Stimulated activated CD8-positive, alpha-beta memory T cell treated with anti-CD3 and anti-CD28 coated beads, Interleukin-7, amount 100 ng/mL, for 1 hour (primary cell): ENCODE measurements at places on chromosomes 11 and 22.

GRCh38 chr11:113329725-113330124 is 15.3 kb downstream of the TTC12 start:
- DNase-seq = no peak

DNA sequence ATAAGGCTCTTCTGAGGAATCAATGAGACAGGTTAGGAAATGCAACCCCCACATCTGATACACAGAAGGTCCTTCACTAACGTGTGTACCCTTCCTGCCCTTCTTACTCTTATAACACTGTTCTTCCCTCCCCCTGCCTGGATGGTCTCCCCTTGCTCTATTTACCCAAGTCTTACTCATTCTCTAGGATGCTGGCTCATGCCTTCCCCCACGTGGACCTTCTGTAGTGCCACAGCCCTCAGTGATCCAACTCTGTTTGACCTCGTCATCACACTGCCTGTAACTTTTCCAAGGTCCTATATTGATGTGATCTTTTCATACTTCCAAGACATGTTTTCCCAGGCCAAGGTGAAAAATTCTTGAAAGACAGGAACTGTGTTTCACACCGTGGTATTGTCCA is 79.8 kb downstream of the C11orf58 start:
- DNase-seq = no peak

GRCh38 chr11:23315286-23315685 is 455.0 kb upstream of the CCDC179 start:
- DNase-seq = no peak

DNA sequence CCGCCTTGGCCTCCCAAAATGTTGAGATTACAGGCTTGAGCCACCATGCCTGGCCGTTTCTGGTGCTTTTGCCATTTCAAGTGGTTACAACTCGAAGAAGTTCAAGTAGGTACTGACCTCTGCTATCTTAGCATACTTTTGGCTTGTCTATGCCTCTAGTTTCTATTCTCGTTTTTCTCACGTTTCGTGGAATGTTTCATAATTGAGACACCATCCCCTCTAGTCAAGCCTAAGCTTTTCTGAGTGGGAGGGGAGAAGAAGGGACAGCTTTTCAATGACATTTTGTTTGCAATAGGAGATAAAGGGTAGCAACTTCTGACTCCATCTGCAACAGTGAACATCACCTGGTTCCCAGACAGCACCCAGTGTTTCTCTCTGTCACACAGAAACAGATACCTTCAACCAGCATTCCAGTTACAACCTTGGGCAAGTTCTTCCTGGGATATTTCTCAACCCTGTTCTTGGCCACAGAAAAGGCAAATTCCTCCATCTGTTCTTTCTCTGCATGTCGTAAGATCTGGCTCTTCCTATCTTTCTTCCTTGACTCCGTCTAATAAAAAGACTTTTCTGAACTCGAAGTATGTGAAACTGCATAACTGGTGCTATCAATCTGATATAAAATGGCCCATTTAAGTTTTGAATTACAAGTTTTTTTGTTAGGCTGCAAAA is 25.5 kb downstream of the DDI1 start:
- no peak for DNase-seq

- no peak for DNase-seq
Observed at GRCh38 chr22:49725516-49725915, 102.2 kb downstream of the BRD1 start.

GRCh38 chr11:57434640-57435546 is 8.0 kb upstream of the SLC43A3 start:
- DNase-seq = no peak

DNA sequence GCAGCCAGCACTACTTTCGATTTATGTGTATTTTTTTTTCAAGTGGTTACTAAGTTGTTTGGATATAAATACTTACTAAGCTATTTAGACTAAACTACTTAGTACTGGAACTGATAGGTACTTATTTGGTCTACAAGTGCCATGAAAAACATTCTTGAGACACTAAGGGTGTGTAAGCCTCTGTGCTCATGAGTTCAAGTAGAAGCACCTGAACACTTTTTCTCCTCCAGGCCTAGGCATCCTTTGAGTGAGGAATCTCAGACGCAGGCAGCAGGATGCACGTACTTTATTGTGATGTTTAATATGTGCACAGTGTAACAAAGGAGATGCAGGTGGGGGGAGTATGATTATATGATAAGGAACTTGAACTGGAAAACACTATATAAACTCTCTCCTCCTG is 7.8 kb downstream of the TESMIN start:
- DNase-seq = no peak

DNA sequence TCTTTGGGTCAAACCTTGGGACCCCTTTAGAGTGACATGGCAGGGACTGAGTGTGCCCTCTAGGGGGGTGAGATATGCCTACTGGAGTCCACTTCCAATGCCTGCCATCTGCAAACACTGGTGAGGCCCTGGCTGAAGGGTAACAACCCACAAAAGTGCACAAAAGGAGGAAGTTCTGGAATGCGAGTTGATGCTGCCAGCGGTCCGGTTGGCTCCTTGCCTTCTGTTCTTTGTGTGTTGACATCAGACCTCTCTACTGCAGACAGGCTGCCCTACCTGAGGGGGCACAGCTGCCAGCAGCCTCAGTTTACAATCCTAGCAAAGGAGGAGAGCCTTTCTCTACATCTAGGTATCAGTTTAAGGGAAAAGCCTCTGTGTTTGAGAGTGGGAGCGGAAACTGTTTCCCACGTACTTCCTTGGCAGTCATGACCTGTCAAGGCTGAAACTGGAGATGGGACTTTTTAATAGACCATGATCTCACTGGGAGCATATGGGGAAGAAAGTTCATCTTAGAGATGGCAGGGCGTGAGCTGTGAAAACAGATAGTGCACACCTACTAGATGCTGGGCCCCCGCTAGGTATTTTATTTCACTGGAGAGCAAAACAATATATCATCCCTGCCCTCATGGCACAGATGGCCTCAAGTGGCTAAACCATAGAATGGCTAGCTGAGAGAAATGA is 27.2 kb downstream of the BMAL1 start:
- no peak for DNase-seq

DNA sequence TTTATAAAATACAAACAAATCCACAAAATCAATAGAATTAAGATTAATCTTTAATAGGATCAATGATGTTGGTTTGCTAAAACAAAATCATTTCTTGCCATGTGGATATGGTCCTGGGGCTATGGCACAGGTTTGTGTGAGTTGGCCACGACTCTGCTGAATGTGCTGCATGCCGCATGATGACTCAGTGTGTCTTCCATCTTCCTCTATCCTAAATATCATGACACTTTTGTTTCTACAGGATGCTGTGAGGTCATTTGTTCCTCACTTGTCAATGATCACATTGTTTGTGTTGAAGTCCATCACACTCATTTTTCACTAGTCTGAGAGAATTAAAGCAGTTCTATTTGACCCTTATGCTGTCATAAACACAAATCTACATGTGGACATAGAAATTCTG is 167.2 kb upstream of the ZBED5 start:
- DNase-seq = no peak

DNA sequence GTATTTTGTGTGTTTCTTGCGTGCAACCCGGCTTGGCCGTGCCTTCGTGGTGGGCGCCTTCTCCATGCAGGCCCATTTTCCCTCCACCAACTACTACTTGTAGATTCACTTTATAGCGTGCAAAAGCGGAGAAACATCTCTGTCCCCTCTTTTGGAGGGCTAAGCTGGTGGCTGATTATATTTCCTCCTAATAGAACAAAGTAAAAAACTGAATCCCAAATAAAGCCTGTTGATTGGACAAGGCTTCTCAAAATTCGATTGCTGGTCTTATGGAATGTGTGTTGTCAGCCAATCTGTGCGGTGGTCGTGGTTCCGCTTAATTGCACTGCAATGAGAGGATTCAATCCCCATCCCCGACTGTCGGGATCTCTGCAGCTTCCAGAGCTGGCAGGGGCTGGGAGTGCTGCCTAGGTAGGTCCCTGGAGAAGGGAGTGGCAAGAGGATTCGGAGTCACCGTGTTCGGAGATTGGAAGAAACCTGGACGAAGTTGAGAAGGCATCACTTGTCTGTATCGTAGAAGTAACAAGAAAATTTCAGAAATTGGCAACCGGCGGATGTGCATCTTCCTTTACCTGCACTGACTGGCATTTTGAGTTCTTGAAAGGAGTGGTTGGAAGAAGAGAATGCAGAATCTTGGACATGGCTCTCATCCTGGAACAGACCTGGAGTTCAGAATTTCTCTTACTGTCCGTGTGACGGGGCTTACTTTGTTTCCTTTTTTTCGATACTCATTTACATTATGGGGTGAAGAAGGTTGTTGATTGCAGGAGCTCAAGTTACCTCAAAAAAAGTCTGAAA is 1.1 kb downstream of the HMGXB4 start:
- DNase-seq = no peak

GRCh38 chr11:22193348-22194051 is 615 bp downstream of the ANO5 start:
- DNase-seq = no peak

DNA sequence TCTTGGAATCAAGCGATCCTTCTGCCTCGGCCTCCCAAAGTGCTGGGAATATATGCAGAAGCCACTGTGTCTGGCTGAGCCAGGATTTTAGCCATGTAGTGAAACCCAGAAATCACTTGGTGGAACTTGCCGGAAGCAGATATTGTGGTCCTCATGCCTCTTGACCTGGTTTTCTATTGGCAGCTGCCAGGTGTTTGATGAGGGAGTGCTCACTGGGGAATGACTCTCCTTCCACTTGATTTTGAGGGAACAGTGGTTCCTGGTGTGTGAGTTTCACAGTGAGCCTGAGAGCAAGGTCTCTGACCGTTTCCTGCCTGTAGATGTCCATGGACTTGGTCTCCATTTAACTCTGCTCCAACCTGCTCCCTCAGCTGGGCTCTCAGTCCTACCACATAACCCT is 34.7 kb upstream of the ELF5 start:
- no peak for DNase-seq

DNA sequence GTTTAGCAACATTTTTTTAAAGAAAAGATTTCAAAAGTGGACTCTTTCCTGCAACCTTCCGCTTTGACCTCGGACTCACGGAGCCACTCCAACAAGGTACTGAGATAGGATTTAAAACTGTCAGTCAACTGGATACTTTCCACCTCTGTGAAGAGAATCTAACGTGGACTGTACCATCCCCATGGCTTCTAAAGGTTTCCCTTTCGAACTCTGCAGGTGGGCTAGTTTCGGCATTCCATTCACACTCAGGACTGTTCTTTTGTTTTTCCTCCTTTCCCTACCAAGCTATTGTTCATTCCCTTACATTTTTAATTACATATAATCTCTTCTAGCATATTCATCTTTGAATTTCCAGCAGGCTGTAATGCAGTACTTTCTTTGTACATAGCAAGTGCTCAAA is 88.5 kb upstream of the AKIP1 start:
- no peak for DNase-seq

GRCh38 chr11:61477126-61477525 is 31.4 kb upstream of the LRRC10B start:
- DNase-seq = no peak

GRCh38 chr22:20216863-20217499 is 51.1 kb downstream of the RTN4R start:
- DNase-seq = no peak

- no peak for DNase-seq
Observed at GRCh38 chr11:46668480-46669085, 31.8 kb downstream of the ARHGAP1 start.

- no peak for DNase-seq
Observed at GRCh38 chr11:116984589-116984988, 113.6 kb downstream of the SIK3 start.

- DNase-seq = no peak
Observed at GRCh38 chr11:122128146-122128545, 12.1 kb upstream of the BLID start.

DNA sequence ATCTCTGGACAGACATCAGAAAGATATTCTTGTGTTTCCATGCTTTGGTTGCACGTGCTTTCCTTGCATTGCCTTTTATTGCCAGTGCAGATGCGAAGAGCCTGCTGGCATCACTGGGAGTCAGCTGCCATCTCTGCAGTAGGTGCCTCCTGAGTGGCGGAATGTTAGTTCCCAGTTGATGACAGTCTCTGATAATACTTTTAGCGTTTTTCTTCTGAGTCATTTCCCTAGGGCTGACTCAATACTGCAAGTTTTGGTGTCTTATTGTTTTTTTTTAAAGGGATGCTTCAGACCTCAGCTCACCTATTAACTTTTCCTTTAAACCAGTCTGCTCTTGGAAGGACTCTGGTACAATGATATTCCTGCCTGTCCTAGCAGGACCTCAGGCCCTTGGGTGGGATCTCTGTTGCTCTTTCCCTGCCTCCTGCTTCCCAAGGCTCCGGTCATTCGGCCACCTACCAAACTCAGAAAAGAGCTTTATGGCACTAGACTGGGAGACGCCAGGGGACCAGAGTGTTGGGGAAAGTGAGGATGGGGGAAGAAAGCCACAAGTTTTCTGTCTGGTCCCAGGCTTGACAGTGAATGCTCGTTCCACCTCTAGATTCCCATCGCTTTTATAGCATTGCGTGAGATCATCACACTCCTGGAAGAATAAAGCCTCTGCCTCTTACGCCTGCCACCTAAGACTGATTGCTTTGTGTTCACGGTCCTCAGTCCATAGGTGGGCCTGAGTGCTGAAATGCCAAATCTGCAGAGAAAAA is 308.7 kb downstream of the DDX10 start:
- no peak for DNase-seq

DNA sequence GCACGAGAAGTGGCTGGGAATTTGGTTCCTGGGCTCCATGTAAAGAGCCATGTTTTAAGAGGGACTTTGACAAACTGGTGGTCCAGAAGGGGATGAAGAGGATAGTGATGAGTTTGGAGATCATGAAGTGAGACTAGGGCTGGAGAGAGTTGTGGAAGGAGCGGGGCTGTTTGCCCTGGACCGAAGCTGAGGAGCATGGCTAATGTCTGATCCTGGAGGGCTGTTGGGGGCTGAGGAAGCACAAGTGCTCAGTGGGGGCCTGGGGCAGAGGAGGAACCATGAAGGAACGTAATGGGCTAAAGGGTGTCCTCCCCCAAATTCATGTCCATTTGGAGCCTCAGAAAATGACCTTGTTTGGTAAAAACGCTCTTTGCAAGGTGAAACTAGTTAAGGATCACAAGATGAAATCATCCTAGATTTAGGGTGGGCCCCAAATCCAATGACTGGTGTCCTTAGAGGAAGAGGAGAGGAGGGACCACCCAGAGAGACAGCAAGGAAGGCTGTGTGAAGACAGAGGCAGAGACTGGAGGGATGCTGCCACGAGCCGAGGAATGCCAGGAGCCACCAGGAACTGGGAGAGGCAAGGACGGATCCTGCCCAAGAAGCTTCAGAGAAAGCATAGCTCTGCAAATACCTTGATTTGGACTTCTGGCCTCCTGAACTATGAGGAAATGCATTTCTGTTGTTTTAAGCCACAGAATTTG is 107.3 kb upstream of the LMO1 start:
- DNase-seq = no peak

DNA sequence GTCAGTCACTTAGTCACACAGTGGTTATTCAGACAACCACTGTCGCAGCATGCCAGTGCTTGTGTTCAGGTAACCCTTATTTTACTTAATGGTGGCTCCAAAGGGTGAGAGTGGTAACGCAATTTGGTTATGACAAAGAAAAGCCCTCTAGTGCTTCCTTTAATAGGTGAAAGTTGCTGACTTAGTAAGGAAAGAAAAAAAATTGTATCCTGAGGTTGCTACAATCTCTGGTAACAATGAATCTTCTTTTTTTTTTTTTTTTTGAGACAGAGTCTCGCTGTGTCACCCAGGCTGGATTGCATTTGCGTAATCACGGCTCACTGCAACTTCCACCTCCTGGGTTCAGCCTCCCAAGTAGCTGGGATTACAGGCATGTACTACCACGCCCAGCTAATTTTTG is 64.5 kb downstream of the C11orf91 start:
- DNase-seq = no peak
